ENCODE measurements at places on chromosomes 3 and 15.

DNA sequence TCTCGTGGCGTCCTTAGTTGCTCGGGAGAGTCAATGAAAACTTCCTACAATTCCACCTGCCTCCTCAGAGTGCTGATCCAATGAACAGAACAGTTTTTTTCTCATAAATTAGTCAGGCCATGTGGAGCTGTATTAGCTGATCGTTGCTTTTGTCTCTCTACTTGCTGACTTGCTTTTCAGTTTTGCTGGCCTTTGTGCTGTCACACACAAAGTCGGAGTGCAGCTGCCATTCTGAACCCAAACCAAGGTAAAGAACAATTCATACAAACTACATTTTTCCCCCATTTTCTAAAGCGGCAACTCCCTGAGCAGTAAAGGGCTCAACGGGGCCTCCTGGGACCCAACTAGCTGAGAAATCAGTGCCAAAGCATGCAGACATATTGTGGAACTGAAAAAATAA, 43.1 kb downstream of the MEIS2 start:
- no peak for DNase-seq

- DNase-seq, result no peak
Observed at GRCh38 chr3:126854666-126855065, 128.2 kb upstream of the PLXNA1 start.

DNA sequence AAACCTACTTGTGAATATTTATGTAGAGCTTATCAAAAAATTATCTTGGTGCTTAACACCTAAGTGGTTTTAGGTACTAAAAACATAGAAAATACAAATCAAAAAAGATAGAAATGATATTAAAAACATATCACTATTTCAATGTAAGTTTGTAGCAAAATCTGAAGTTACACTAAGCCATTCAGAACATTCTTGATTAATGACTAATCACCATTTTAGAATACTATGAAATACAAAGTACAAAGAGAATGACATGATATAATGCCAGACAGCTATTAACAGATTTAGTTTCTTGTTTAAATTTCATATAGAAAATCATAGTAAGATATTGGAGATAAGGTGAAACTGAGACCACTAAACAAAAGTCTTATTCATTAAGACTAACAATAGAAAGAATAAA, 169.7 kb upstream of the AGTR1 start:
- no peak for DNase-seq

DNA sequence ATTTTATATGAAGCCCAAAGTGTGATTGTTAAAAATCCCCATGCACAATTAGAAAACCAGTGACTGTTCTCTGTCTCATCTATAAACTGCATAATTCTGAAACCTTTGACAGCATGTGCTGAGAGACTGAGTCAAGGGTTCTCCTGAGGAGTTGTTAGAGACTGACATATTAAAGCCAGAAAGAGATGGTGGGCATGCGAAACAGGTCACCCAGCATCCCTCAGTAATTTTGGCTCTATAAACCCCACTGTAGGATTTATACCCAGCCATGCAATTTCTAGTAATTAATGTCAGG, 3.6 kb downstream of the VGLL3 start:
- DNase-seq, result no peak

- no peak for DNase-seq
Observed at GRCh38 chr3:108818404-108818803, 4.2 kb upstream of the TRAT1 start.

DNA sequence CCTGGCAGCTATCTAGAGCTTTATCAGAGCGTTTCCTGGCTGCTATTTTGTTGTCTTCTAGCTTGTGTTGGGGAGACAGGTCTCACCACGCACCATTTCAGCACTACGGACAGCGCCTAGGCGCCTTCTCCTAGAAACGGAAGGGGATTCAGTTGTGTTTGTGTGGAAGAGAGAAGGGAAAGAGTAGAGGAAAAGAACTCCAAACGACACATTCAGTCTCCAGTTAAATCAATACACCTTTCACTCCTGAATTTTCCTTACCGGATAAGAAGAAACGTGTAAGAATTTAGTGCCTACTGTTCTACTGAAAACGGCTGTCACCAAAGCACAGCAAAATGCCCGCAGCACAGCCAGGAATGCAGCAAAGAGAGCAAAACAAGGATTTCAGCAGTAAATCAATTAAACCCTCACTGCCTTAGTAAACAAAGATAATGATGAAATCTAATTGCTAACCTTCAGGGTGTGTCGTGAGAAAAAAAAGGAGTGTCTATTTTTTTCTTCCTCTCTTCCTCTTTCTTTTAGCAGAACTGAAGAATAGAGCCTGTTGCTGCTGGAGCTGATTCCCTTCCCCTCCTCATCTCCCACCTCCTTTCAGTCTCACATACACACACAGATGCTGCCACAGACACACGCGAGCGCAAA, 412 bp upstream of the CTXN2 start:
- DNase-seq, result no peak

GRCh38 chr3:1775321-1775720, 323.3 kb upstream of the CNTN4 start:
- no peak for DNase-seq

DNA sequence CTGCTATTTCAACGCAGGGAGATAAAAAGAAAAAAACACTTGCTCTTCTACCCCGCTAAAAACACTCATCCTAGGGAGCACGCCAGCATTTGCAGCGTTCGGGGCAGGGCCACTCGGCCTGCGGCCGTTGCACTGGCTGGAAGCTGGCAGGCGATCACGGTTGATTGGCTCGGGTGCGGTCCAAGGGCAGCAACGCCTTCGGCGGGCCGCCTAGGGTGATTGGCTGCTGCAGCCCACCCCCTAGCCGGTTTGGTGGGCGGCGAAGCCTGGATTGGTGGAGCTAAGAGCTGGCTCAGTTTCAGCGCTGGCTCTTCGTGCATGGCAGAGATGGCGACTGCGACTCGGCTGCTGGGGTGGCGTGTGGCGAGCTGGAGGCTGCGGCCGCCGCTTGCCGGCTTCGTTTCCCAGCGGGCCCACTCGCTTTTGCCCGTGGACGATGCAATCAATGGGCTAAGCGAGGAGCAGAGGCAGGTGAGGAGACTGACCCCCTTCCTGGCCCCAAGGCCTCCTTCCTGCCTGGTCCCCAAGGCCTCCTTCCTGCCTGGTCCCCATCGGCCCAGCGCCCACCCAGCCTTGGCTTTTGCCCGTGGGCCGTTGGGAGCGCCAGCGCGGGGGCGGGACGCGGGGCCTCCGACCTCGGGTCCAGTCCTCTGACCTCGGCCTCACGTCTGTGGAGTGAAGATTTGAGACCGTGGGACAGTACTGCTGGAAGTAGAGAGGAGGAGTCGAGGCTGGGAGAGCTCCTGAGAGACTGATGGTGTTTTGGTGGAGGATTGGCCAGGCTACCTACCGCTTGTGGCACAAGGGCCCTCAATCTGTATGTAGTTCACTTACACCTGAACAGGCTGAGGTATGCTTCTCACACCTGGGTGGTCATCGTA, at the start of gene IVD:
Gene IVD, plus strand, starts transcription at position 295 of the 881 bp plus-strand sequence. Its CDS starts 33 bp downstream, at position 328.
- peak; percentile 93 for DNase-seq

GRCh38 chr3:114884213-114884923, 262.7 kb downstream of the ZBTB20 start:
- DNase-seq, result no peak

DNA sequence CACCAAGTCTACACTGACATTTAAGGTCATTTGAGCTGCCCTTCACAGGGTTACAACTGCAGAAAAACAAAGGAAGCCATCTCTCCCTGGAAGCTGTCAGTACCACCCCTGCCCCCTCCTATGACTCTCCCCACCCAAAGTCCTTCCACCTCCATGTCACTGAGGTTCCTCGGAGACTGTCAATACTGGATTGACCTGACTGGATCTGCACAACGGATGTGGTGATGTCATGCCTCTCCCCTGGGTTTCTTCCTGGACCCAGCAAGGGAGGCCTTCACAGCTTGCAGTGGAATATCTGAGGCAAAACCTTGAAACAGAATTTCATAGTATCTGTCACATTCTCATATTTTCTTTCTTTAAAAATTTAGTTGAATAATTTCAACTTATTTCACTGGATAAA, 153.5 kb downstream of the CLSTN2 start:
- DNase-seq, result no peak

DNA sequence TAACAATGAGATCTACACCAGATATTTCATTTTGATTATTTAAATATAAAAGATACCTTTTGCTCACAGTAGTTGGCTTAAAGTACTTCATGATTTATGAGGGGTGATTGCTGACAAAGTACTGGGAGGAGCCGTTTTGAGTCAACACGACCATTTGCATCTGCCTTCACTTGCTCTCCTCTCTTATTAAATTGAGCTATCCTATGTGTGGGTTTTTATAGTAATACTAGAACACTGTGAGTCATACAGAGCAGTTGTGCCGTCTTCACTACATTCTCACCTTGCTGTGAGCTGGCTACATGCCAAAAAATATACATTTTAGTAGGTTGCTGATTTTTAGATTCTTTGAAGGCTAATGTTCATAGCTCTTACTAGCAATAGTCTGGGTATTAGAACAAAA, 161.2 kb downstream of the ALCAM start:
- peak; percentile 82 for DNase-seq

DNA sequence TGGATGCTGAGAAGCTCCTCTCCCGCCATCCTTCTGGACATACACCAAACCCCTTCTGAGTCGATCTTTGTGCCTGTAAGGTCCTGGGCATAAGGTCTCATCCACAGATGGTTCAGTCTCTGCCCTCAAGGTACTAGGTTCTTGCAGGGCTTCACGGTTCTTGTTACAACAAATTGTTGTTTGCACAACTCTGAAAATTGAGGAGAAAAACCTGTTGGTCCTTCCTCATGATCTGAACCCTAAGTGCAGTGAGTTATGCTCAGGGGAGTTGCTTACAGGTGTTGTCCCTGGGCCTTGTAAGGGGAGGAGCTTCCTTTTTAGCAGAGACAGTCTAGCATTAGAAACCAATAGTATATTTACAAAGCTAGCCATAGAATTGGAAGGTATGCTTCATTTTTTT, 15.7 kb downstream of the CDCP1 start:
- no peak for DNase-seq

- DNase-seq, result no peak
Observed at GRCh38 chr3:114542359-114542758, 248.5 kb downstream of the TIGIT start.

DNA sequence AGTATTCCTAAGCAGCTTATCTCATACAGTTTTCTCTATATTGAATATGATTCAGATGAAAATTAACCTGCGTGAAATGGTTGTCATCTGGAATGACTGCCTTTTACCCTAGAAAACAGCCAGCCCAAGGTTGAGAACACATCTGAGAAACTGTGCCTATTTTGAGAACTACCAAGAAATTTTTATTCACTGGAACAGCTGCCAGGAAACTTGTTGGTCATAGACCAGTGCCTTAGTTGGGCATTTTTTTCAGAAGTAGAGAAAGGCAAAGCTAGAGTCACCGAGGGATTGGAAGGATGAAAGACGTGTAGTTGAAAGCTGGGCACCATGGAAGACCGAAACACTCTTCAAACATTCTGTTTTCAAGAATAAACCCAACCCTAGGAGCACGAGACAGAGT, 277.1 kb downstream of the LPP start:
- DNase-seq, result no peak

- no peak for DNase-seq
Observed at GRCh38 chr3:9852528-9852927, 8.7 kb upstream of the RPUSD3 start.

GRCh38 chr3:142106548-142106947, 42.8 kb downstream of the TFDP2 start:
- DNase-seq, result peak; percentile 89

- DNase-seq, result no peak
Observed at GRCh38 chr15:95440712-95441111, 889.8 kb upstream of the NR2F2 start.

- no peak for DNase-seq
Observed at GRCh38 chr15:45328663-45329062, 49.7 kb downstream of the GATM start.

- DNase-seq, result no peak
Observed at GRCh38 chr15:35167675-35168074, 82.6 kb upstream of the NANOGP8 start.

DNA sequence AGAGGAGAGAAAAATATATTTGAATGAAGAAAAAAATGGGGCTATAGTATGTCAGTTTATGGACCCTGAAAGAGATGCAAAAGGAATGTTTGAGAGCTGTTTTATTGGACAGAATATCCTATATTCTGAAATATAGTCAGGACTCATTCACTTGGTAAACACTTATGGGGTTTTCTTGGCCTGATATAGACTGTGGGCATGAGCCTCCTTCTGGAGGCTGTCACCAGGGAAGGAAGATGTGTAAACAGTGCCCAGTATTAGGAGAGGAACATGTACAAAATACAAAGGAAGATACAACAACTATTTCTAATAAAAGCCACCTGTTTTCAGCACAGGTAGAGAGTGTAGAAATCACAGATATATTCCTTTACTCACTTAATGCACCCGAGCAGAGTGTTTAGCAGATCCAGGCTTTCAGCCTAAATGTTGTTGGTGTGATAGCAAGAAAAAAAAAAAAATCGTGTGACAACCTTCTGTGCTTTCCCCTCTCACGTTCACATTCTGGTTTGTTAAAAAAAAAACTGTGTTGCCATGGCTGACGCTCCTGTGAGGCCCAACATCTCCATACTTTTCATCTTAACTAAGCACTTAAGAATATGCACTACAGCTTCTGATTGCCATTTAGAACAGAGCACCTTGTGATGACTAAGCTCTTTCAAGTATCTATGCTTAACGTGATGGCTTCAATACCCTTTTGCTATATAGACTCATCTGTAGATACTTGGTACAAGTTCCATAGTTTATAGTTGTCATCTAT, 134.1 kb downstream of the MBNL1 start:
- no peak for DNase-seq

DNA sequence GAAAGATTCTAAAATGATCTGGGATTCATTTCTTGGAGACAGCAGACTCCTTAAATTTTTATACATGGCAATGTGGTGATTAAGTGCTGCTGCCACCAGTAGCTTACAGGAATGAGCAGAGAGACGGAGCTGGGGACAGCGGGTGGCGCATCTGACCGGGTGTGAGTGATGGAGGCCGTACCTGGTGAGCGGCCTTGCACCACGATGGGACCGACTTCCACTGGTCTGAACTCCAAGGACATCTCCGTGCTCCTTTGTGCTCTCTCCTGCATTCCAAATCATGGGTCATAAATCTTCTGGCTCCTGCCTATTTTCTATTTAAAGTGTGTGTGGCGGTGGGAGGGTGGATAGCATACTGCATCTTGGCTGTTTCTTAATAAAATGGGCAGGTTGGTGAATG, 262.6 kb downstream of the ABHD5 start:
- DNase-seq, result no peak

- DNase-seq, result no peak
Observed at GRCh38 chr3:151062611-151063010, 22.9 kb upstream of the MED12L start.

DNA sequence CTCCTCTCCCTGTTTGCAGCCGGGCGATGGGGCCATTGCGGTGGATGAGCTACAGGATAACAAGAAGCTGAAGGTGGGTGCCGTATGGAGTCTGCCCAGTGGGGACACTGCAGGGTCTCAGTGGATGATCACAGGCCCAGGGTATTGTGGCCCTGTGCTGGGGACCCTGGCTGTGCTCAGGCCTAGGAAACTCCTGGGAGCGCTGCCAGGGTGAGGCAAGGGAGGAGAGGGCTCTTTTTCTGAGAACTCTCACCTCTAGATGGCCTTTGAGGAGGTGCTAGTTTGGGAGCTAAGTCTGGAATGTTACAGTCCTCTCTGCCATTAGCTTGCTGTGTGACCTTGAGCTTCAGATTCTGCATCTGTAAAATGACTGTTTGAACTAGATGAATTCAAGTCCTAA, 16.4 kb downstream of the SLC24A1 start:
- DNase-seq, result no peak
